Left colon (tissue), 2 donors: ENCODE measurements at places on chromosomes 13 and 19. TPM values are rescaled to one million over a fixed set of nuclear protein-coding genes. Genes with fewer than 3 reads are reported as not detected.

DNA sequence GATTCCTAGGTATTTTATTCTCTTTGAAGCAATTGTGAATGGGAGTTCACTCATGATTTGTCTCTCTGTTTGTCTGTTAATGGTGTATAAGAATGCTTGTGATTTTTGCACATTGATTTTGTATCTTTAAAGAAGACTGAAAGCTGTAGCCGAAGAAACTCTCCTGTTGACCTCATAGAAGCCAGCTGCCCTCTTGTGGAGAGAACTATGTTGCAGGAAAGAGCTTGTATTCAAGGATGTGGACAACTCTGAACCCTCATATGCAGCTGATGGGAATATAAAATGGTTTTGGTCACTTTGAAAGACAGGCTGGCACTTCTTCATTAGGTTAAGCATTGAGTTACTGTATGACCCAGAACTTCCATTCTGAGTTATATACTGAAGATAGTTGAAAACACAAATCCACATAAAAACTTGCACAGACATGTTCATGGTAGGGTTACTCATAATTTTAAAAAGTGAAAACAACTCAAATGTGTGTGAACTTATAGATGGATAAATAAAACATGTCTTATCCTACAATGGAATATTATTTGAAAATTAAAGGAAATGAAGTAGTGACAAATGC, 65.8 kb upstream of the SLITRK6 start:
- DNase-seq: no peak

DNA sequence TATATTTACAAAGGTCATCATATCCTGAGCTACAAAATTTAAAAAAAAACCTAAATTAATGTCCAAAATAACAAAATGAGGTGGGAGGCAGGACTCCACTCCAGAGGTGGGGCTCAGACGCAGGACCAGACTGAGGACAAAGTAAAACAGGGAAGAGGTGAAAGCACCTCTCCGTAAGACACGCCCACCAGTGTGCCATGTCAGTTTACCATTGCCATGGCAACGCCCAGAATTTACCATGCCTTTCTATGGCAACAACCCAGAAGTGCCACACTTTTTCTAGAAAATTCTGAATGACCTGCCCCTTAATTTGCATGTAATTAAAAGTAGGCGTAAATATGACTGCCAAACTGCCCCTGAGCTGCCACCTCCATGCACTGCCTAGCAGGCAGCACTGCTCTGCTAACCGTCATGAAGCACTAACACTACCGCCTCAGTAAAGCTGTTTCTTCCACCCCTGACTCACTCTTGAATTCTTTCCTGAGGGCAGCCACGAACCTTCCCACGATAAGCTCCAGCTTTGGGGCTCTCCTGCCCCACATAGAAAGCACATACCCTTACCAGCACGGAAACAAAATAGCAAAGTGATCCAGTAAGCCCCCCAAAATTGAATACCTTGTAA, 22.3 kb upstream of the PDCD5 start:
- no peak for DNase-seq

DNA sequence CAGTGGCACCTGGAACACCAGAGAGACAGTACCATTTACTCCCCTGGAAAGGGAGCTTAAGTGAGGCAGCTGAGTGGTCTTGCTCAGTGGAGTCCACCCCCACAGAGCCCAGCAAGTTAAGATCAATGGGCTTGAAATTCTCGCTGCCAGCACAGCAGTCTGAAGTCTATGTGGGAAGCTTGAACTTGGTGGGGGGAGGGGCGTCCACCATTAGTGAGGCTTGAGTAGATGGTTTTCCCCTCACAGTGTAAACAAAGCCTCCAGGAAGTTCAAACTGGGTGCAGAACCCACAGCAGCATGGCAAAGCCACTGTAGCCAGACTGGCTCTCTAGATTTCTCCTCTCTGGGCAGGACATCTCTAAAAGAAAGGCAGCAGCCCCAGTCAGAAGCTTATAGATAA, 30.3 kb upstream of the CEACAM4 start:
- no peak for DNase-seq

DNA sequence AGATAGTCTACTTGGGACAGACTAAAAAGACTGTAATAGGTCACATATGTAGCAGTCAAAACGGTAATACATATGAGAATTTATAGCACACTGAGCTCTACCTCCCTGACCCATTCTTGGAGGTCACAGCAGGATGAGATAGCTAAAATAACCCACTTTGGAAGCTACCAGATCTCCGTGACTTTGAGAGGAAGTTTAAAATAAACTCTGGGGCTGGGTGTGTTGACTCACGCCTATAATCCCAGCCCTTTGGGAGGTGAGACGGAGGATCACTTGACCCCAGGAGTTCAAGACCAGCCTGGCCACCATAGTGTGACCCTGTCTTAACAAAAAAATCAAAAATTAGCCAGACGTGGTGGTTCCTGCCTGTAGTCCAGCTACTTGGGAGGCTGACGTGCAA, 45.3 kb downstream of the DHRS12 start:
- DNase-seq: no peak

DNA sequence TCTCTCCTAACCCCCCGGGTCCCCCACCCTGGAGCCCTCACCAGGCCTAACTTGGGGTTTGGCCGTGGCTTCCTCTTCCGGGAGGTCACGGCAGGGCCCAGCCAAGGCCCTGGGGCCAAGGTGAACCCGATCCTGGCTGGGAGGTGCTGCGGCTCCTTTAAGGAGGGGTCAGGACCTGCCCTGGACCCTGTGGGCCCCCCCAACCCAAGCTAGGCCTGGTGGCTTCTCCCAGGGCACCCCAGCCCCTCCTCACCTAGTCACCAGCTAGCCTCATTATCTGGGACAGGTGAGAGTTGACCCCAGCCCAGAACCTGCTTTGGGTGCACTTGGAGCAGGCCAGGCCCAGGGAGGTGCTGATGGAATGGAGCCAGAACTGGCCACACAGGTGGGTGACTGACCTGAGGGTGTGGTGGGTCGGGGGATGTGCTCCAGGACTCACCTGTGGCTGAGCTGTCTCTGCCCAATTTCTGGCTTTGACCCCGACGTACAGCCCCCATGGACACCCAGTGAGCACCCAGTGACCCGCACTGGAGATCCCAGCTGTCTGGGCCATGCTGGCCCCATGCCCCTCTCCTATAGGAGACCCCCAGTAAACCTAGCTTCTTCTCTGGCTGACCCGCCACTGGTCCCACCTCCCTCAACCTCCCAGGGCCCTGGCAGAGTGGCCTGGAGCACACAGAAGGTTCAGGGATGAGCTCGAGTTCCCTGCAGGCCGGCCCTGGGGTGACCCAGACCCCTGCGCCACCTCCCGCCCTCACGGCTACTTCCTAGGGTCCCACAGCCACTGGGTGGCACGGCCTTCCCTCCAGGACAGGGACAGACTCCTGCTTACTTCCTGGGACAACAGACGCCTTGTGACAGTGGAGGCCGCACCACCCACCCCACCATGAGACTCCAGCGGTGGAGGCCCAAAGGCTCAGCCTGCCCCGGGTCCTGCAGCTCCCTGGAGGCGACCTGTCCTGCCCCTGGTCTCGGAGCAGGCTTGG, 6.7 kb upstream of the MKNK2 start:
- no peak for DNase-seq

Gene SELENOV
- total RNA-seq: not detected
